ENCODE measurements at places on chromosomes 2 and 18. TPM values are rescaled to one million over a fixed set of nuclear protein-coding genes. Genes with fewer than 3 reads are reported as not detected.

Gene MEP1B
- not detected for total RNA-seq

Gene IMPACT
- total RNA-seq = 14.1 TPM

Gene MAB21L4
- not detected for total RNA-seq

- DNase-seq = no peak
These were observed 156.4 kb downstream of the ZFP36L2 start for GRCh38 chr2:43070030-43070429.

- no peak for DNase-seq
These were observed 25.5 kb downstream of the RNF149 start for GRCh38 chr2:101282980-101283379.

Gene DUSP2
- 50.2 TPM for total RNA-seq

GRCh38 chr2:197839856-197840255, 35.5 kb downstream of the PLCL1 start:
- DNase-seq = no peak

- DNase-seq = no peak
These were observed 222.3 kb downstream of the SH3RF3 start for GRCh38 chr2:109351164-109351756.

DNA sequence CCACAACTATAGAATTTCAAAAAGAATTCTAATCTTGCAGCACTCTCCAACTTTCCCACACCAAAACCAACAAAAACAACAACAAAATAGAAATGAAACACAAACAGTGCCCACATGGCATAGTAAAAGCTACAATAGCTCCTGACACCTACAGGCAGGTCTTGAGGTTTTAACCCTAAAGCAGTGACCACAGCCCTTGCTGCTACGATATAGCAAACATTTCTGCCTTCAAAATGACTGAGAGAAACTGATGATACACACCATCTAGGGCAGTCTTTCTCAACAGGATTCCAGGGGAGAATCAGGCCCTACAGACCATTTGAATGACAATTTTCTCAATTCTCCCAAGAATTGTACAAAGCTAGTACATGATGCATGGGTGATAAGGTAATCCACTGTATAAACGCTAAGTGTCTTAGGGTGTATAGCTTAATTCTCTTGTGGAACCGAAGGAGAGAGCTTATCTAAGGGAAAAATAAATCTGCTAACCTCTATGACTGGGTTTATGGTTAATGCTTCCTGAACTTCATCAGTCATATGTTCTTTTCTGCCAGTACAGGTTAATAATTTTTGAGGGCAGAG, 46.5 kb downstream of the TRAK2 start:
- no peak for DNase-seq

Data from activated naive CD8-positive, alpha-beta T cell treated with anti-CD3 and anti-CD28 coated beads, Interleukin-2, amount 10 ng/mL, durations not matched to agents 7 days and 5 days (primary cell).